HCT116 (cell line): ENCODE measurements at places on chromosomes 11 and 22.

DNA sequence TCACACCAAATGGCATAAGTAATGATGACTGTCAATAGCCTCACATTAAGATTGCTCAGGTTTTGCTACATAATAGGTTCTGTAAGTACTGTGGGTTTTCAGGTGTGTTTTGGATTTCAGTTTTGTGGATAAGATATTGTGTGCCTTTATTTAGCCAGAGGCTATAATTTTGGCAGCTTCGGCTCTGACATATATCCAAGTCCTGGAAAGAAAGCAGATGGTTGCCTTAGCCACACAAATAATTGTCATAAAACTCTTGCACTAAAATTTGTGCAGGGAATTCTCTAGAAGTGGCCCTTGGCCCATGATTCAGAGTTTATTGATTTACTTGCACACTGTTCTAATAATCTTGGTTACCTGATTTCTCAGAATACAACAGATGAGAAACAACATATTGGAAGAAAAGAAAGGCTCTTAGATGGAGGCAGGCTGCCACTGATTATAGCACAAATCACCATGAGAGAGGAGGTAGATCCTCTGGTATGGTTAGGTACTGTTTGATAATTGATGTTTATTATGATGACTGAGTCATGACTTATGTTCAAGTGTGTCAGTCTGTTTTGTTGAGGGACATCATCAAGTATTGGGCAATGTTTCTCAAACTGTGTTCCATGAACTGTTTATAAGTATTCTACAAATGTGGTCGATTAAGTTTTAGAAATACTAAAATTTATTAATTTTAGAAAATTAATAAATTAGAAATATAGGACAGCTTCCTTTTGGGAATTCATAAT lies 9.6 kb downstream of the REXO2 start:
- DNase-seq: no peak

DNA sequence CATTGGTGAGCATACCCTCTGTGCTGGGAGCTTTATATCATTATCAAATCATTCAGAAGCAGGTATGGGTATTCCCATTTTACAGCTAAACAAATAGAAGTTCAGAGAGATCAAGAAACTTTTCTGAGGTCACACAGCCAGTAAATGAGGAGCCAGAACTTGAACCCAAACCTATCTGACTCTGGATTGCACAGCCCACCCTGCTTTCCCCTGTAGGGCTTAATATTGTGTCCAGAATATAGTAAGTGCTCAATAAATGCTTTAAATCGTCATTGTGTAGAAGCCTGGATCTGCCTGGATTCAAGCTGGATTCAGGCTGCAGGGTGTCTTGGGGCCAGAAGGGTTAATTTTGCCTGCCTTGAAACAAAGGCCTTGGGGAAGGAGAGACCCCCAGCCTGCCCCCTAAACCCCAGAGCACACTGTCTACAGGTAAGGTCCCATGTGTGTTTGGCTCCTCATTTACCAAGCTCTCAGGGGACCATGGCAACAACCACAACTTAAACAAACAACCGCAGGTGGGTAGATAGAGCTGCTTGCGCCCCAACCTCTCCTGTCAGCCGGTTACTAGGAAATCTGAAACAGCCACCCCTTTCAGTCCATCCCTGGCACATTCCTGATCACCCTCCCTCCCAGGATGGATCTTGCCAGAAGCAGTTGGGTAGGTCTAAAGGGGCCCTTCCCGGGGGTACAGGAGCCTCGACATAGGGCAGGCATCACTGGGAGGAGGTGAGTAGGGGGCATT lies 3.0 kb upstream of the SEC14L3 start:
- DNase-seq: no peak

GRCh38 chr11:9726321-9727022 lies 62.6 kb downstream of the SWAP70 start:
- peak; percentile 23 for DNase-seq

DNA sequence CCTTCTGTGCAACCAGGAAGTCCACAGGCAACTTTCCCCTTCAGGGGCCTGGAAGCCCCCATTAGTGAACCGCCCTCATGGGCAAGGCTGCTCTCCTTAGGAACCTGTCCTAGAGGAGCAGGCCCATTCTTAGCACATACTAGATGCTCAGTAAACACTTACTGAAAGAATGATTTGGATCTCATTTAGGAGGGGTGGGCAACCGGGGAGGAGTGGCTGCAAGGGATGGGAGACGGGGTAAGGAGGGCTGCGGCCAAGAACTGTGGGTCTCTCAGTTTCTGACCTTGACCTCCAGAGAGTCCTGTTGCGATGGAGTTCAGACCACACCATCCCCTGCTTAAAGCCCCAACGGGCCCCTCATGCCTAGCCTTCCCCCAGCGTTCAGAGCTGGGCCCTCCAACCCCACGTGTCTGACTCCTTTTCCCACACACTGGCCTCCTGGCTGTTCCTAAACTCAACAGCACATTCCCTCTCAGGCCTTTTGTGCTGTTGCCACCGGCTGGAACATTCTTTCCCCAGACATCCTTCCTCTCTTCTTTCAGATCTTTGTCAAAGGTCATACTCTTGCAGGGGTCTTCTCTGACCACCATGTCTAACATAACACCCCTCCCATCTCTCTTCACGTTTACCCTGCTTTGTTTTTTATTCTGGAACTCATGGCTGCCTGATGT lies 20.7 kb upstream of the PICK1 start:
- no peak for DNase-seq

GRCh38 chr11:81444297-81444696 lies 1289.4 kb downstream of the FAM181B start:
- DNase-seq: no peak

- no peak for DNase-seq
Observed at GRCh38 chr11:123838659-123839058, 32.5 kb upstream of the OR6M1 start.

DNA sequence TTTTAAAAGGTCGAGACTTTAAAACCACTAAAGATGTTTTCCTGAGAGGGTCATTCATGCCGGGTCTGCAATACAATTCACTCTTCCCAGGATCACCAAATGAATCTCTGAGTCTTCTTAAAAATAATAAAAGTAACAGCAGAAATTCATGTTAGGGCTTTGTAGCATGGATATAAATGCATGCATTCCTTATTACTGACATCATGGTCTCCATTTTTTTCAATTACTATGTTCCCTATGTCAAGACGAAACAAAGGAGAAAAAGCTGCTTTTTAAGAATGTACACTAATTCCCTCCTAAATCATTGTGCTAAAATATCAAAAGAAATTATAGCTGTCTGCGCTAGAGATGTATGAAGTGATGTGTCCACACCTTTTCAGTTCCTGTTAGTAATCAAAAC lies 789.9 kb upstream of the LRRC4C start:
- DNase-seq: no peak

DNA sequence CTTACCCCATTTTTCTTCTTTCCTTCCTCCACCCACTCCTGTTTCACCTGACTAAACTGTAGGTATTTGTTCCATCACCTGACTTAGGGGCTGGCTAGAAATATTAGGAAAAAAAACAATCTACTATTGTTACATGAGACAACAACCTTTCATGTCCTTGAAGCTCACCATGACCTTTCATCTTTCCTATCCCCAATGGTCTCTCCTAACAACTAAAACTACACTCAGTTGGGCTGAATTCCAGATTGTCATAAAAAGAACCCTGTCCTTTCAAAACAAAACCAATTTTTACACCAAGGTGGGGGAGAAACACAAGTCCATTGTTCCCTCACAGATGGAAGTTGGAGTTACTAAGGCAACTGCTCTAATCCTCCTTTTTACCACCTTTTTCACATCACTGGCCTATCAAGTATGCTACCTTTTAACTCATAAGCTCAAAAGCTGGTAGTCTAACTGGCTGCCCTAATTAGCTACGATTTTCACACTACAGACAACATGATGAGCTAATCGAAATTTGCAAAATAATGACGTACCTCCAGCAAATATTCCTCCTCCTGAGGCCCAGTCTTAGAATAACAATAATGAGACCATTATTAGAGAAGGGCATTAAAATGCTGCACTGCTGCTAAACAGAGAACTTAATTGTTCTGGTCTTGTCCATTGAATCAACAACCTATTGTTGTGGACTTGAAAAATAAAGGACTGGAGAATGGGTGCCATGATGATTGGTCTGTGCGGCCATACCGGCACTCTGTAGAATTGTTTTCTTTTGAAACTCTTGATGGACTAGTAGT lies 46.5 kb upstream of the SOX6 start:
- no peak for DNase-seq

- DNase-seq: no peak
Observed at GRCh38 chr11:133708547-133709051, 136.7 kb downstream of the SPATA19 start.

DNA sequence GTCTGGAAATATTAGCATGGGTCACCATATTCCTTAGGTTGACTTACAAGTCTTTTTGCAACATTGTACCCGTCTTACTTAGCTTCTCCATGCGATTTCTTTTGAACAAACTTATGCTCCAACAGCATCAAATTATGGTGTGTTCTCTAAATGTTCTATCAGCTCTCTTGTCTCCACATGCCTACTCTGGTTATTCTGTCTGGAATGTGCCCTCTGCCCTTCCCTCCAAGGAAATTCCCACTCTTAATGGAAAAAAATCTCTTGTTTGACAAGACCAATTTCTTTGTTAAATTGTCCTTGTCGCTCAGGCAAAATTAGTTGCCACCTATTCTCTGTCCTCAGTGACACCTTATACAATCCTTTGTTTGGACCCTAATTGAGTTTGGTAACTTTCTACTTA lies 522.8 kb upstream of the LUZP2 start:
- DNase-seq: no peak
